Right forelimb (tissue), 1 donor: ENCODE measurements at places on chromosomes 1 and 21.
A peak's percentile ranks its signal among the peaks of the same experiment; 100 is the strongest.

DNA sequence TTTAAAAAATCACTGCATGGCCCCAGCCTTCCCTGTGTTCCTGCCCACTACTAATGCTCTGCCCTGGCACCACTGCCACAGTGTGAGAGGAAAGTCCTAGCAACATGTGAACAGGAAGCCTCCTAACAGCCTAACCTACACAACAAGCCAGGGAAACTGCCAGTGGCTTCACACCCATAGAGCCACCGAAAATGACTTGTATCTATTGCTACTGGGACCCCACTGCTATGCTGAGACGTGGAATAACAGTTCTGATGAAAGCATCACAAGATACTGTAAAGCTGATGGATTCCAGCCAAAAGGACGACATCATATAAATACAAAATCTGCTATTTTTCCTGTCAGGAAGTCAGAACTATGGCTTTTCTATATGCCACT lies 74.9 kb downstream of the JAK1 start:
- DNase-seq, result no peak

DNA sequence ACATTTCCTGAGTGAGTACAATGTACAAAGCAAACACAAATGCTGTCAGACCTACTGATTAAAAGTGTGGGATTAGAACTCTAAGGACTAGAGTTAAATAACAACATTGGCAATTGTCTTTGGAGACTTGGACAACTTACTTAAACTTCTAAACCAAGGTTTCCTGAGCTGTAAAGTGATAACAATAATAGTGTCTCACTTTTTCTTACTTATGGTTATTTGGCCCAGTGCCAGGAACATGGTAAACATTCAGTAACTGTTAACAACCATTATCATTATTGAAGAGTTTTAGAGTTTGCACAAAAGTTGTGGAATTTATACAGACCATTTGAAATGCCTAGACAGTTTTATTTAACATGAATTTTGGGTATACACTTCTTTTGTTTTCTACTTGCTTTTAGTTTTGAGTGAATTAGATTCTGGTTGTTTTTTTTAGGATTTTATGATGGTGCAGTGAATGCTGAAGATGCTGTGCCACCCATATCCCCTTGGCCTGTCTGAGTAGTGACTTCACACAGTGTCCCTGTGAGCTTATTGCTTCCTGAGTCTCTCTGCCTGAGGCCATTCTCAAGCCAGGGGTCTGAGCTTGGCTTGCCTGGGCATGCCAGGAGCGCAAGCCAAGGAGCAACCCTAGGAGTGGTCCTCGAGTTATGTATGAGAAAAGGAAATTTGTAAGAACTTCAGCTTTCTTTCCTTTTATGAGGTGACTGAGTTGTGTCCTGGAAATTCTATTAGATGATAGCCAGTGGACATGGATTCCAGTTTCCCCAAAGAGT lies 932.8 kb downstream of the TTLL7 start:
- no peak for DNase-seq

- DNase-seq, result no peak
Measured at GRCh38 chr1:226118357-226118756, 55.8 kb downstream of the H3-3A start.

- peak; percentile 78 for DNase-seq
Measured at GRCh38 chr1:160117709-160118183, 2.2 kb downstream of the ATP1A2 start.

DNA sequence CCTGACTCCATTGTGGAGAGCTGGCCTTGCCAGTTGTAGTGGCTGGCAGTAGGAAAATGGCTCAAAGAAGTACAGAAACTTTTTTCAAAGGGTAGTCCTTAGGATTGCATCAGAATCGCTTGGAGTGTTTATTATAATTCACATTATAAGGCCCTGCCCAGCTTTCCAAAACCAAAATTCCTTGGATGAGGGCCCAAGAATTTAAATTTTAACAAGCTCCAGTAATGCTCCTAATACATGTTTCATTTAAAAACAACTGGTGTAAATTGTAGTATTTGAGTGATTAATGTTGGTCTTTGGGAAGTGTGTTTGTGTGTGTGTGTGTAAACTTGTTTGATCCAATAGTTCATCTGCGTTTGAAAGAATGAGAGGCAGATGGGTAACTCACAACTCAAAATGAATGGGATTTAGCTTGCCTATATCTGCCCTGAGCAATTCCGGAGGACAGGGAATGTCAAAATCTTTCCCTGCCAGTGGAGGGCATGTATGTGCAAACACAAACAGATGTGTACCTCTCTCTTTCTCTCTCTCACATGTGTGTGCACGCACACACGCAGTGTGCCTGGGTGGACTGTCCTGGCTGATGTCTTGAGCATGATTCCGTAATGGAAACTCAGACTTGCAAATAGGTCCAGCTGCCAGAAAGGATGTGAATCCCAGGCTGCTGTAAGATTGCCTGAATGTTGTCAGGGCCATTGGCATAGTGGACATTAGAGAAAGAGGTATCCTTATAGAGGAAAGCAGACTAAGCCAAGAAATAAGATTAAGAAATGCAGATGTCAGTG lies 293.1 kb downstream of the LMX1A start:
- peak; percentile 46 for DNase-seq

GRCh38 chr1:19892628-19893168 lies 10.5 kb downstream of the OTUD3 start:
- no peak for DNase-seq

DNA sequence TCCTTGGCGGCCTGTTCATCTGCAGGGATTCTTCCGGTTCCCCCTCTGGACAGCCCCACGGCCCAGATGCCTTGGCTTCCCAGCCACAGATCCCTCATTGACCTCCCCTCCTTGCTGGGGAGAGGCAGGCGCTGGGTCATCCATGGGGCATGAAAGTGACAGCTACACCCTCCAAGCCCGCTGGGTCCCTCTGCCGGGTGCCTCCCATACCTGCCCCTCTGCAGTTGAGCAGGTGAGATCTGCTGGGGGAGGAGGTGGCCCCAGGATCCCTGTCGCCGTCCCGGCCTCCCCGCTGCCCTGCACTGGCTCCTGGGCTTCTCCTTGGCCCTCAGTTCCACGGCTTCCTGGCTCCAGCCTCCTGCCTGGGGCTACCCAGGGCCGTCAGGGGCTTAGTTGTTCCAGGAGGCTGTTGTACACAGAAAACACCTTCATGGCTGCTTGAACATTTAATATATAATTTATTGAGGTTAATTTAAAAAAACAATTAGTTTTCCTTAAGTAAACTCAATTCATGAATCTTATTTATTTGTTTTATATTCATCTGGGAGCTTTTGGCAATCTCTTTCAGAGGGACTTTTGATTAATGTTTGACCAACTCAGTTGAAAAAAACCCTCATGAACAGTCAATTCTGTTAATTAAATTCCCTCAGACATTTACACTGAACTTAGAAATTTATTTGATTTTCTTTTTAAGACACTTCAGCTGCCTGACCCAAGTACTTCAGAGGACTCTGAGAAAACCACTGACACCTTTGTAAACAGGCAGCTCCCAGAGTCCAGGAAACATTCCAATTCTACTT lies 67.6 kb upstream of the ABCG1 start:
- peak; percentile 35 for DNase-seq

DNA sequence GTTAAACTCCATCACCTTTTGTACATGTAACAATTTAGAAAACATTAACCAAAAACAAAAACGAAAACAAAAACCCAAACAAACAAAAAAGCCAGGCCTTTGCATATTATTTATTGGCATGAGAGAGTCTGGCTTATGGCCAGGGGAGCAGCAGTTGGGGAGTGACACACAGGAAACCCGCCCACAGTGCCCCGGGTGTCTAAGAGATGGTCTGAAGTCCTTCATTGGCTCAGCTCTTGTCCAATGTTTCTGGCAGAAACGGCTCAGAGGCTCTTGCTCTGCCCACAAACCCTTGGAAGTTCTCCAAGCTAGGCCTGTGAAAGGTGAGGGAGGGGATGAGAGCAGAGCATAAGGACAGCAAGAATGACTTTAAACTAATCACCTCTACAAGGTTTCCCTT lies 131.5 kb downstream of the CNIH3 start:
- DNase-seq, result no peak

- DNase-seq, result peak; percentile 52
Measured at GRCh38 chr1:47507881-47508701, 70.2 kb downstream of the FOXD2 start.
